ENCODE measurements at places on chromosomes 5 and 9. TPM values are rescaled to one million over a fixed set of nuclear protein-coding genes. Genes with fewer than 3 reads are reported as not detected.

- no peak for DNase-seq
Measured at GRCh38 chr5:32047056-32047455, 127.1 kb downstream of the GOLPH3 start.

- no peak for DNase-seq
Measured at GRCh38 chr9:14203356-14204056, 110.4 kb downstream of the NFIB start.

GRCh38 chr9:107453479-107453878 is 36.1 kb downstream of the KLF4 start:
- no peak for DNase-seq

DNA sequence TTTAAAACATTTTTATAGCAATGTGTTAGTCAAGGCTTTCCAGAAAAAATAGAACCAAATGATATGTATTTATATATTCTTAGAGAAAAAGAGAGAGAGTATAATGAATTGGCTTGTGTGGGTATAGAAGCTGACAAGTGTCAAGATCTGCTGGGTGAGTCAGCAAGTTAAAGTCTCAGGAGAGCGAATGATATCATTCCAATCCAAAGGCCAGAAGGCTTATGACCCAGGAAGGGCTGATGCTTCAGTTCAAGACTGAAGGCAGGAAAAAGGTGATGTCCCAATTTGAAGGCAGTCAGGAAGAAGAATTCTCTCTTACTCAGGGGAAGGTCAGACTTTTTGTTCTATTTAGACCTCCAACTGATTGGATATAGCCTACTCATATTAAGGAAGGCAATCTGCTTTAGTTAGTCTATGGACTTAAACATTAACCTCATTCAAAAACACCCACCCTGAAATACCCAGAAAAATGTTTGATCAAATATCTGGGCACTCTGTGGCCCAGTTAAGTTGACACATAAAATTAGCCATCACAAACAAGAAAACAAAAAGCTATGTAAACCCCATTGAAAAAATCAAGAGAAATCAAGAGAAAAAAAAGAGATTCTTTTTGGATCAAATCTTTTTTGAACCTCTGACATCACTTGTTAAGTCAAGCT is 189.6 kb downstream of the PIK3R1 start:
- DNase-seq, result no peak

- DNase-seq, result no peak
Measured at GRCh38 chr9:7783635-7784063, 15.9 kb downstream of the DMAC1 start.

GRCh38 chr5:61866930-61867329 is 439.1 kb upstream of the KIF2A start:
- no peak for DNase-seq

GRCh38 chr9:17623965-17624364 is 45.1 kb downstream of the SH3GL2 start:
- no peak for DNase-seq

DNA sequence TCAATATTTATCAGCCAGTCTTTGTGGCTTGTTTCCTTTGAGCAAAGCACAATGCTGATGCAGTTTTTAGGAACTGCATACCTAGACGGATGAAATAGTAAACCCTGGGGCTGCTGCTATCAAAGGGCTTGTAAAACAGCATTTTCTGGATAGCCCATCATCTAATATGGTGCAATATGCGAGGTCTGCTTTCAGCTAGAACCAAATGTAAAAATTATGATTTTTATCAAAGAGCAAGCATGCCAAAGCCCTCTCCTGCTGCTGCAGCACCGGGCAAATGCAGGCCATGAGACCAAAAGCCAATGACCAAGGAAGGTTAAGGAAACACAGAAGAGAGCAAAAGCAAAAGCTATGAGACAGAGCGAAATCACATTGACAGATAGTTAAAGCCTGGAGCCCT is 1000.4 kb downstream of the MAT2B start:
- DNase-seq, result no peak

GRCh38 chr5:54638106-54638505 is 120.5 kb downstream of the SNX18 start:
- no peak for DNase-seq

DNA sequence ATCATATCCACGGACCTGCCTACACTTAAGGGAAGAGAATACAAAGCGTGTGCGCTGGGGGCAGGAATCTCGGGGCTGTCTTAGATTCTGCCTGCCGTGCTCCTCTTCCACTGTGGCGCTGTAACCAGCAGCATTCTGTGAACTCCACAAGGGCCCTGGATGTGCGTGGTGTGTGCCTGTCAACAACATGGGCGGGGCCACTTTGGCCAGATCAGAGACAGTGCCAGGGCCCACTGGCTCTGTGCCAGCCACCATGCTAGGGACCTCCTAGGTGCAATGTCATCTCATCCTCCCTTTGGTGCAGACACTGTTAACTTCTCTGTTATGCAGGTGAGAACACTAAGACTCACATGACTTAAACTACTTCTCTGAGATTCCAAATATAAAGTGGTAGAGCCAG is 113.7 kb downstream of the COL23A1 start:
- no peak for DNase-seq

DNA sequence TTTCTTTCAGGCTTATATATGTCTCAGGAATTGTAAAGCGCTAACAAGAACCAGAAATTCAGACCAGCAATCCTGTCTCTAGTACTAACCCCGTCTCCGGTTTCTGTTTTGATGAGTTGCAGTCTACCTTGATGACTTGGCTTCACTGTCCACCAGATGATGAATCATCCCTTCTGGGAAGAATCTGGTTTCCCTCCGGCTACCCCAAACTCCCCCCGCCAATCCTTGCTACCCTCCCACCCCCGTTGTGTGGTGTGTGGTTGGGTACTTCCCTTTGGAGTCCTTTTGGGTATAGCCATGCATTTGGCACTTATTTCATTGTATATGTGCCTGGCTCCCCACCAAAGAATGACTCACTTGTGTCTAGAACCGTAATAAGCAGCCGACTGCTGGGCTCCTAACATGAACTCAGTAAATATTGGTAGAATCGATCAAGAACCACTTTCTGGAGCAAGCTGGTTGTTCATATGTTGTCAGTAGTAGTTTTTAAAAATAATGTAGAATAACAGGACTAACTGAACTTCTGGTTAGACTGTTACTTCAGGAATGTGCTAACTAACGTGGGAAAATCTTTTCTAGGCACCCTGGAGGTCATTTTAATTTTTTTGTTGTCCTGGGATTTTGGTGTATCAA is 8.3 kb upstream of the TGFBI start:
- no peak for DNase-seq

DNA sequence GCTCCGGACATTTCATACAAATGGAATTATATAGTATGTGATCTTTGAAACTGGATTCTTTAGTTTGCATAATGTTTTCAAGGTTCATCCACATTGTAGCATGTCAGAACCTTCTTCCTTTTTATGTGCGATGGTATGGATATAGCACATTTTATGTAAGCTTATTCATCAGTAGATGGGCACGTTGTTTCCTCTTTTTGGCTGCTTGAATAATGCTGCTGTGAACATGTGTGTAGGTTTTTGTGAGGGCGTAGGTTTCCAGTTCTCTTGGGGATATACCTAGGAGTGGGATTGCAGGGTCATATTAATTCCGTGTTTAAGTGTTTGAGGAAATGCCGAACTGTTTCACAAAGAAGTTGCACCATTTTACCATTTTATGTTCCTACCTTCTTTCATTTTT is 187.8 kb downstream of the NR3C1 start:
- DNase-seq, result no peak

- no peak for DNase-seq
Measured at GRCh38 chr5:161096581-161096980, 244.6 kb upstream of the ATP10B start.

Gene SLC36A2
- 0.10 TPM for polyA plus RNA-seq

Gene MAST4
- 11.8 TPM for polyA plus RNA-seq

Gene MEIKIN
- not detected for polyA plus RNA-seq

Gene HOMER1
- polyA plus RNA-seq, result 33.6 TPM

Gene ARID3C
- polyA plus RNA-seq, result not detected

Gene WNT8A
- not detected for polyA plus RNA-seq

Gene ENTPD2
- polyA plus RNA-seq, result 13.0 TPM
